ENCODE measurements at places on chromosomes 2 and 18. TPM values are rescaled to one million over a fixed set of nuclear protein-coding genes. Genes with fewer than 3 reads are reported as not detected.
A peak's percentile ranks its signal among the peaks of the same experiment; 100 is the strongest.

The TTN gene
- 0.18 TPM for total RNA-seq

DNA sequence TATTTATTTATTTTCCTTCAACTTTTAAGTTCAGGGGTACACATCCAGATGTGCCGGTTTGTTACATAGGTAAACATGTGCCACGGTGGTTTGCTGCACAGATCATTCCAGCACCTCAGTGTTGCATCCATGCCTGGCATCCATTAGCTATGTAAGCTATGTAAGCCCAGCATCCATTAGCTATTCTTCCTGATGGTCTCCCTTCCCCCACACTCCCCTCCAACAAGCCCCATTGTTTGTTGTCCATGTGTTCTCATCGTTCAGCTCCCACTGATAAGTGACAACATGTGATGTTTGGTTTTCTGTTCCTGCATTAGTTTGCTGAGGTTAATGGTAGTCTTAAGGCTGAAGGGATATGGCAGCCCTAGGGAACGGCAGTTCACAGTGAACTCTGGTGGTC is 203.4 kb downstream of the CTNNA2 start:
- DNase-seq, result no peak

The FBXO36 gene
- 2.2 TPM for total RNA-seq

- DNase-seq, result no peak
These were observed 118.3 kb upstream of the NCK2 start for GRCh38 chr2:105626212-105626965.

DNA sequence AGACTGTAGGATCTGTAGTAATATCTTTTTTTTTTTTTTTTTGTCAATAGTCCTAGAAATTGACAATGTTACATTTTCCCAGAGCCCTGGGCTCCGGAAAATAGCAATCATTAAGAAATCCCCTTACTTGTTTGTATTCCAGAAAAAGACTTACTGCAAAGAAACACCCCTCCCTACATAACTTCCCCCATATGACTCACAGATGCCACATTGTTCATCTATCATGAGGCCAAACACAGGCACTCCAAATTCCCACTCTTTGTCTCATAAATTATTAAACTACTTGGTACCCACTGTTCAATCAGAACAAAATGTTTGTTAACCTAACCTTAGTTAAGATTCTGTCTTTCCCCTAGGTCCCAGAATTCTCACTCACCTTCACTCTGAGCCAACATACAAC is 53.5 kb downstream of the TEX51 start:
- DNase-seq, result no peak

The ZNF397 gene
- total RNA-seq, result 11.1 TPM

DNA sequence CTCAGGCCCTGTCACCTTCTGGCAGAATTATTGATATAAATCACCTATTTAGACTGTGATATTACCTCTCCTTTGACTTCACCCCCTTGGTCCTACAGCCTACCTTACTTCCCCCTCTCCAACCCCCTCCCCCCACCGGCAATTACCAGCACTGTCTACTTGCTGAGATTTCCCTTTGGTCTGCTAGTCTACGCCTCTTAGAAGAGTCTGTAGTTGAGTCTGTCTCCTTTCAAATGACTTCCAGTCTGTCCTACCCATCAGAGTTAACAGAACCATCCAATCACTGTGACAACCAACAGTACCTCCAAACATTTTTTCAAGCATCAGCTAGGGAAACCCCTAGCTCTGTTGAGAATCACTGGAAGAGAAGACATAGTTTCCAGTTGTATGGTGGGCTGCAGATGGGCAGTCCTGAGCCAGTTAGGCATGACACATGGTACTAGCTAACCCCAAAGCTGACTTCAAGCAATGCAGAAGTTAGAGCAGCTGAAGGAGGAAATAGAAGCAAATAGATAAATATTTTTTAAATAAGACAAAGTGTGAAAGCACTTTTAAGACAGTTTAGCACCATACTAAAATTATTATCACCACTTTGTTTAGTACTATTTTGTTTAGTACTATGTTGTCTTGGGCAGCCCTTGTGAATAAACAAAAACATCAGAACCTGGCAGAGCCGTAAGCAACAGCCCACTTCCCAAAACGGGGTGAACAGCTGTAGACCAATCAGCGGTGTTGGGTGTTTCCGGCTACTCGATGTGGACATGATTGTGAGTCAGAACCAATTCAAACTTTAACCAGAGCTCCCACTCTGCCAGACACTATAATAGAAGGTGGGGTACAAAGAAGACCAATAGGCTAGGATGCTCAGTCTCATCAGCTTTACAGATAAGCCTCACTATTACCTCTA is 2.7 kb upstream of the ASNSD1 start:
- no peak for DNase-seq

DNA sequence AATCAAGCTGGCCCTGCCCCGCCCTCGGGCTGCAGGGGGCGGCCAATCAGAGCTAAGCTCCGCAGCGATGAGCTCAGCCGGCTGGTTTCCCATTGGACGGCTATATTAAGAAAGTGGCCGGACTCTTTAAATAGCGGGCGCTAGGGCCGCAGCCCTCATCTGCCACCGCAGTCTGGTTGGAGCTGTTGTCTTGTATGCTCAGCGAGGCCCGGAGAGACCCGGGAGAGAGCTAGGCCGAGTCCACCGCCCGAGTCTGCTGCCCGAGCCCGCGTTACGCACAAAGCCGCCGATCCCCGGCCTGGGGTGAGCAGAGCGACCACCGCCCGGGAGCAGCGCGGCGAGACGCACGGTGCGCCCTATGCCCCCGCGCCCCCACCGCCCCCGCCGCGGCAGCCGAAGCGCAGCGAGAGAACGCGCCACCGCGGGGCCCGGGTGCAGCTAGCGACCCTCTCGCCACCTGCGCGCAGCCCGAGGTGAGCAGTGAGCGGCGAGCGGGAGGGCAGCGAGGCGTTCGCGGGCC is at the start of gene RHOB:
Gene RHOB, plus strand, starts transcription at position 158 of the 520 bp plus-strand sequence. CDS start 392 bp downstream, outside the sequence.
- peak; percentile 98 for DNase-seq

The CDCA7 gene
- total RNA-seq, result 12.0 TPM

GRCh38 chr2:161586517-161587167 is 37.6 kb upstream of the SLC4A10 start:
- peak; percentile 25 for DNase-seq

DNA sequence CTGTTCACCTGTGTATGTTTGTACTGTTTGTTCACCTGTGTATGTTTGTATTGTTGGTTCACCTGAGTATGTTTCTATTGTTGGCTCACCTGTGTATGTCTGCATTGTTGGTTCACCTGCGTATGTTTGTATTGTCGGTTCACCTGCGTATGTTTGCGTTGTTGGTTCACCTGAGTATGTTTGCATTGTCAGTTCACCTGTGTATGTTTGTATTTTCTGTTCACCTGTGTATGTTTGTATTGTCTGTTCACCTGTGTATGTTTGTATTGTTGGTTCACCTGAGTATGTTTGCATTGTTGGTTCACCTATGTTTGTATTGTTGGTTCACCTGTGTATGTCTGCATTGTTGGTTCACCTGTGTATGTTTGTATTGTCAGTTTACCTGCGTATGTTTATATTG is 14.6 kb downstream of the ADI1 start:
- no peak for DNase-seq

DNA sequence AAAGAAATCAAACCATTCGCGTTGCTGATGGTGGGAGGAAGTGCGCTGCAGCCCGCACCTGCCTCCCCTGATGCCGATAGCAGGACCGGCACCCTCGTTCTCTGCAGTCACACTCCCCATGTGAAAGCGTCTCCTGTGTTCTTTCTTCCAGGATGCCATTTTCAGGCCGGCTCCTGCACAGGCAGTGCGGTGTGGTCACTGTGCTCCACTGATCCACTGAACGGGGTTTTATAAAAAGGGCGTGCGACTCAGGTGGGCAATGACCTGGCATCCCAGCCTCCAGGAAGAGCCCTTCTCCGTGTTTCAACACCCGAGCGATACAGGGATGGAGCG is 88.3 kb upstream of the SNTG2 start:
- no peak for DNase-seq

- no peak for DNase-seq
These were observed 6.0 kb downstream of the SOX11 start for GRCh38 chr2:5698134-5698533.

DNA sequence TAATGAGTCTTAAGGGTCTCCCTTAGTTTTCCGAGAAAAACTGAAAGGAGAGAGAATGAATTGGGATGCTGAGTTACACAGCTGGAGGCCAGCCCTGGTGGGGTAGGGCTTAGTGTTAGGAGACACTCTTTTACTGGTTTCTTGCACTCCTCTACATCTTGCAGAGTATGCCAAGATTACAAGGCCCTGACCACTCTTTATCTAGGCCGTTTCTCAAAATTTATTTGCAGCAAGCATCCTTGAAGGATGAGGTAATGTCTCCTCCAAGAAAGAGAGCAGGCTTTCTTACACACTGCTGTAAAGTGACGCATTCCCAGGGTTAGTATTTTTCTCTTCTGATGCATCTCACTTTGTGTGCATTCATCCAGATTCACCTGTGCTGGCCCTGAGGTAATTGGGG is 166.2 kb downstream of the TDRD15 start:
- DNase-seq, result peak; percentile 17
